GM23248 (cell line): ENCODE measurements at places on chromosomes 13 and 19. TPM values are rescaled to one million over a fixed set of nuclear protein-coding genes. Genes with fewer than 3 reads are reported as not detected.

Gene CYP2F1
- not detected in 2 replicates for total RNA-seq

Gene TTC9B
- total RNA-seq, result not detected in 2 replicates

DNA sequence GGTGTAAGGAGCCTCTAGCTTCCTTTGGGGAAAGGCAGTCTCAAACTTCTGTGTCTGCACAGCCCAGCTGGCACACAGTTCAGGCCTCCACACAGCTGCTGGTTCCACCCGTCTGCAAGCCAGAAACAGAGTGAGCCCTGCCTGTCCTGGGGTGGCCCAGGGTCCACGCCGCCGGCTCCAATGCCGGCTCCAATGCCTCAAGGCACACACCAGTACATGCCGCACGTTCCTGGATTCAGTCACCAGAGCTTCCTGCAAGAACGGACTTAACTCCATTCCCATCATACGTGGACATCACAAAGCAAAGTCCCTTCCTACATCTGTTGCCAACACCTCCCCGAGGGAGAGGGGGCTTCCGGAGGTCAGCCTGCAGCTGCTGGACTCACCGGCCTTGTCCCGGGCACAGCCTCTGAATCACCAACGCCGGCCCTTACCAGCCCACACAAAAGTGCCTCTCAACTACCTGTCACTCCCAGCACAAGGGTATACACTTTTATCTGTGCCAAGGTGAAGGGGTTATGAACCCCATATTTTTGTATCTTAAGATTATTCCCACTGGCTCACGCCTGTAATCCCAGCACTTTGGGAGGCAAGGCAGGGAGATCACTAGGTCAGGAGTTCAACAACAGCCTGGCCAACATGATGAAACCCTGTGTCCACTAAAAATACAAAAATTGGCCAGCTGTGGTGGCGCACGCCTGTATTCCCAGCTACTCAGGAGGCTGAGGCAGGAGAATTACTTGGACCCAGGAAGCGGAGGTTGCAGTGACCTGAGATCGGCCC, 8.5 kb downstream of the SH3GL1 start:
- no peaks in the 10 kb centered on the region for H3K27me3 ChIP-seq
- H3K27ac ChIP-seq, result peak overlapping the region; percentile 83
- H3K4me1 ChIP-seq, result peaks cover 63% of the 10 kb centered on the region
- H3K36me3 ChIP-seq, result no peaks in the 10 kb centered on the region; the same call in 1 of the 2 replicates
- peak overlapping the region; percentile 52 for H3K4me3 ChIP-seq

GRCh38 chr13:73334445-73334844, 275.6 kb downstream of the KLF5 start:
- no peaks in the 10 kb centered on the region for H3K36me3 ChIP-seq
- H3K4me3 ChIP-seq, result no peak overlapping the region
- peak overlapping the region; percentile 74 for H3K27ac ChIP-seq
- H3K4me1 ChIP-seq, result peaks cover 29% of the 10 kb centered on the region
- H3K27me3 ChIP-seq, result no peaks in the 10 kb centered on the region
- DNase-seq, result peak; percentile 56

- no peaks in the 10 kb centered on the region for H3K27me3 ChIP-seq
- peaks cover 7% of the 10 kb centered on the region; the same call in 1 of the 2 replicates for H3K4me1 ChIP-seq
- peak overlapping the region; percentile 99 for H3K4me3 ChIP-seq
- no peak for DNase-seq
- H3K36me3 ChIP-seq, result no peaks in the 10 kb centered on the region
Measured at GRCh38 chr19:9786342-9786741, 17.8 kb upstream of the ZNF846 start.
